ENCODE measurements at places on chromosomes 16 and 17.

DNA sequence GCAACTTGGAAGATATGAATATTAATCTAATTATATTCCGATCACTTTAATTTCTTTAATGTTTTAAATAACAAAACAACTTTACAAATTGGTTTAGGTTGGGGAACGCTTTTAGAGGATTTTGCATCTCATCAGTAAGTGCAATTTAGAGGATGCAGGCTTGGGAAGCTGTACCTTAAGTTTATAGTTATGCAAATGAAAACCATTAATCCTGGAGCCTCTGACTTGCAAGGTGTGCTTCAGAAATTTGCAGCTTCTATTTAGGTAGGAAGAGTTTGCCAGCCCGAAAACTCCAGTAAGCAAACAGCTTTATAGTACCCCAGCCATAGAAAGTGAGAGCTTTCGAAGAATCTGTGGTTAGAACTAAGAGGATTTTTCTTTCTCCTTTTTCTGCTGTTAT is 547.0 kb downstream of the MAF start:
- DNase-seq: no peak

DNA sequence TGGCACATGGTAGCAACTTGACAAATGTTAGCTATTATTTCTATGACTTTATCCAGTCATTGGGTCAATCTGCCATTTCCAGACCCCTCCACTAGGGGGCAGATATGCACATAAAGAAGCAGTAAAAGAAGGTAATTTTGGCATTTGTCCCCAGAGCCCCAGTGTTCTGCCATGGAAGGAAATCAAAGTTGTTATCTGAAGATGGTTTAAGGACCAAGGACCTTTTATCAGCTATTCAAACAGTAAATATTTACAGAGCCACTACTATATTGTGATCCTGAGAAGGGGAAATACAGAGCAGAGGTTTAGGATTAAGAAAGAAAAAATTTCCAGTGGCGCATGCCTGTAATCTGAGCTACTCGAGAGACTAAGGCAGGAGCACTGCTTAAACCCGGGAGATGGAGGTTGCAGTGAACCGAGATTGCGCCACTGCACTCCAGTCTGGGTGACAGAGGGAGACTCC is 20.0 kb downstream of the TRAF4 start:
- no peak for DNase-seq

DNA sequence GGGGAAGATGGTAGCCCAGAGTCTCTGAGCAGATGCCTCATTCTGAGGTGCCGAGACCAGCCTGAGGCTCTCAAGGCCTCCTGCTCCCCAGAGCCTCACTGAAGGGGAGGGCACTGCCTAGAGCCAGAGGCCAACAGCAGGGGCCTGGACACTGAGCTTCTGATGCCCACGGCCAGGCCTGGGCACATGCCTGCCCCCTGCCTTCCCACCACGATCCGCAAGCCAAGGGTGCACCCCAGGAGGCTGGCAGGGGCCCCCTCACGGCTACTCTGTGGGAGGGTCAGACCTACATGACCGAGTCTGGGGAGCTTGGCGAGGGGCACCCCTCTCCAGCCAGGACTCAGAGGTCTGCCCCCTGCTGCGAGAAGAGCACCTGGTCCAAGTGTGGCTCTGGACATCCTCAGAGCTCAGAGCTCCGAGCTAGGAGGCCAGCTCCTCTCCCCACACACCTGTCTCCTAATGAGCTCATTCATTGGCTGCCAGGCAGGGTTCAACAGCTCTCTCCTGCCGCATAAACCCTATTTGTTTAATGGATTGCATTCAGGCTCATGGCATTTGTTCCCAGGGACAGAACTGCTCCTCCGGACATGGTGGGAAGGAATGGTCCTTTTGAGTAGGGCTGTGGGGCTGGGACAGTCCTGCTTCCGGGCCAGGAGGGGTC is 13.9 kb downstream of the OTOP3 start:
- DNase-seq: no peak

GRCh38 chr17:57606111-57606875 is 138.8 kb downstream of the CCDC182 start:
- DNase-seq: no peak

DNA sequence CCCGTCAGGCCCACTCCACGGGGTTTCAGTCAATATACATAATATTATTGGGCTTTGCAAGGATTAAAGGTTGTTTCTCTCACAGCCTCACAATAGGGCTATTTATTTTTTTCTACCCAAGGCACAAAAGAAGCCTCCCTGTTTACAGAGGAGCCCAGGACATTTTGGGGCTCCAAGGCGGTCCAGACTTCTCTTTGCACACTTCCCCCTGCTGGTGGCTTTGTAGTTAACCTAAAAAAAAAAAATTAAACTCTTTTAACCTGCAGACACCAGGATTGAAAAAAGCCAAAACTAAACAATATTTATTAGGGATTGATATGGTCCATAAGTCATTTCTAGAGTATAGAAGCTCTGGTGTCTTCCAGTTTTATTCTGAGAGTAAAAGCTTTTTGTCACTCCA is 169.7 kb upstream of the ZFHX3 start:
- DNase-seq: no peak

DNA sequence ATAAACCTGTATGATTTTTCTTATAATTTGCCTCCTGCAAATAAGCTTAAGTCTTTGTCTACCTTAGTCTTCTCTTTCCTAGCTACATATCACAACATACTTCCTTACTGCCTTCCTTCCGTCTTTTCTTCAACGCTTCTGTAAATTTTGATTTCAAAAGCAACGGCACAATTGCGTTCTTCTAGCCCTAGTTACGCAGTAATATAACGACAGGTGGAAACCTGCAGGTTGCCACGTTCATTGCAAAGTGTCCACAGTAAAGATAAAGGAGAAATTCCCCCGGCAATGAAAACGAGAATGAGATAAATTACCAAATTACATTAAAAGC is 546 bp upstream of the PSMD7 start:
- no peak for DNase-seq

DNA sequence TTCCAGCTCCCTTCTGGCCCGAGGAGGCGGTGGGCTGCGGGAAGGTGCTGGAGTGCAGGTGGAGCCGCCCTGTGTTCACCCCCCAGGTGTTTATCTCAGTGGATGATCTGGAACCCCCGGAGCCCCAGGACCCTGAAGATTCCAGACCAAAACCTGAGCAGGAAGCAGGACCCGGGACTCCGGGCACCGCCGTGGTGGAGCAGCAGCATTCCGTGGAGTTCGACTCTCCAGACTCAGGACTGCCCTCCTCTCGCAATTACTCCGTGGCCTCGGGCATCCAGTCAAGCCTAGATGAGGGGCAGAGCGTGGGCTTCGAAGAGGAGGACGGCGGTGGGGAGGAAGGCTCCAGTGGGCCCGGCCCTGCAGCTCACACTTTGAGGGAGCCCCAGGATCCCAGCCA is 25.5 kb downstream of the MNT start:
- DNase-seq: no peak

GRCh38 chr16:17365211-17365541 is 105.6 kb downstream of the XYLT1 start:
- no peak for DNase-seq

- no peak for DNase-seq
Measured at GRCh38 chr17:65055708-65056638, 567 bp downstream of the GNA13 start.

DNA sequence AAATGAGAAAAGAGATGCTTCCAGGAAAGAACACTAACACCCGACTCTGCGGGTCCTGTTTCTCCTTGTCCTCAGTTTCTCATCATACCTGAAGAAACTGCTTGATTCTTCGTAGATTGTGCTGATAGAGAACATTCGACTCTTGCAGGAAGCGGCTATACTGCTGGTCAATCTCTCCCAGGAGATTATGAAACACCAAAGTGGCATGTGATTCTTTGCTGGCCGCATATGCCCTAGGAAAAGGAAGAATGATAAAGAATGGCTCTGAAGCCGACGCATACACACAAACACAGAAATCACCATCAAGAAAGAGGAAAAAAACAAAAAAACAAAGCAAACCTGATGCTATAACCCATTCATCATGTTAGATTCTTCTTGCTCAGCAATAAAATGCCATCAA is 41.8 kb downstream of the STAT3 start:
- DNase-seq: no peak

DNA sequence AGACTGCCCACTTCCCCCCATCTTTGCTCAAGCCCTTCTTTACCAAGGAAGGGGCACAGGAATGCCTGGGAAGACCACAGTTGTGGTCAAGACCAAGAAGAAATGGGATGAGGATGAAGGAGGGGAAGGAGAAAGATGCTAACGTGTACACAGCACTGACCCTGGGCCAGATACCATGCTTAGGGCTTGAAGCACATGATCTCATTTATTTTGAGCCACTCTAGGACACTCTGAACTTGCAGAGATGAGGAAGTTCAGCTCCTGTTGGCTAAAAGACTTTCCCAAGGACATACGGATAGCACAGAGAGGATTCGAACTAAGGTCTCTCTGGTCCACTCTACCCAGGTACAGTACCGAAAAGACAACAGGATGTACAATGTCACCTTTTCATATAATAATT is 42.6 kb downstream of the PIK3R5 start:
- no peak for DNase-seq

DNA sequence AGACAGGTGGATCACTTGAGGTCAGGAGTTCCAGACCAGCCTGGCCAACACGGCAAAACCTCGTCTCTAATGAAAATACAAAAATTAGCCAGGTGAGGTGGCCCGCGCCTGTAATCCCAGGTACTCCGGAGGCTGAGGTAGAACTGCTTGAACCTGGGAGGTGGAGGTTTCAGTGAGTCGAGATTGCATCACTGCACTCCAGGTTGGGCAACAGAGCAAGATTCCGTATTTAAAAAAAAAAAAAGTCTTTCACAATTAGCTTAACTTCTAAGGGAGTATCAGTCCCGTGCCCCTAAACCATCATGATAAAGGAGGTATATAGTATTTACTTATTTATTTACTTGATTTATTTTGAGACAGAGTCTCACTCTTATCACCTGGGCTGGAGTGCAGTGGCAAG is 3.4 kb upstream of the MEFV start:
- DNase-seq: no peak

DNA sequence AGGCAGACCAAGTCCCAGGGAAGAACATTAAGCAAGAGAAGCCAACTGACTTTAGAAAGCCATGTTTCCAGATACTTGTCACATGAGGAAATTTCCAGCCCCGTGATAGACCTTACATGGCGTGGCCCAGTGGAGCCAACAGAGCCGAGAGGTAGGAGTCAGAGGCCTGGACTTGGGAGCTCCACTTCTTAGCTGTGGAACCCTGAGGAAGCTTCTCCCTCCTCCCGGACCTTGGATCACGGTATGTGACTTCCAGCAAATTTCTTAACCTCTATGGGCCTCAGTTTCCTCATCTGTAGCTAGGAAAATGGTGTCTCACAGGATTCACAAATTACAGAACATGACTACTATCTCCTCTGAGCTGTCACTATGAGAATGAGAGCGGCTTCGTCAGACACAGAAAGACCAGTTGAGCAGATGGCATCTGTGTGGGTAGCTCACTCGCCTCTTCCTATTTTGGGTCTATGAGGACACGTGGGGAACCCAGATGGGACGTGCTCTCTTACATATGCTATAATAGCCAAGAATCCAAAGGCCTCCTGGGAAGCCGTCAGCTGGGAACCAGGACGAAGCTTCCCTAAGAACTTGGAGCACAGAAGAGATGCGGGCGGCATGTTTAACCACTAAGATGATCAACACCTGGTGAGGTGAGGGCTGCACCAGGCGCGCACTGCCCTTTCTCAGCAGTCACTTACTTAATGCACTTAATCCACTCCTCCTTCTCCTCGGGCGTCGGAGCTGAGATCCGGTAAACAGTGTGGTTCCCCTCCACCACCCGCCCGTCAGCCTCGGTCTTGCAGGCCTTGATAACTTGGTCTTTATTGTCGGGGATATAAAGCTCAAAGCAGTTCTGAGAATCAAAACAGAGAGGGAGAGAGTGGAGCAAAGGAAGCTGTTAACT is 102.3 kb downstream of the CYTH1 start:
- no peak for DNase-seq

DNA sequence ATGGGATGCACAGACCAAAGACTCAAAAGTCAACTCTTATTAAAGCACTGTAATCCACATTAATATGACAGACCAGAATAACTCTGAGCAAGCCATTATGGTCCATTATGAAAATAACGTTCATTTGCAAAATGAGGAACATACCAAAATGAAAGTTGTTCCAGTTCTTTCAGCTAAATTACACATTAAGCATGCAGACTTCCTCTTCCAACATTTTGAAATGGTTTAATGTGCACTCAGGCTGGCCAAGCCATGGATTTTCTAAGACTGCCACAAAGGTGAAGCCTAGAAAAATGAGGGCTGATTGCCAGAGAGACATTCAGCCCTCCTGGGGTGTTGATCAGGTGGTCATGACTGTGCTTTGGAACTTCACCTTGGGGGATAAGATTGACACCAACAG is 56.7 kb upstream of the NOG start:
- DNase-seq: no peak

GRCh38 chr17:67753026-67753425 is 35.3 kb downstream of the NOL11 start:
- DNase-seq: no peak

DNA sequence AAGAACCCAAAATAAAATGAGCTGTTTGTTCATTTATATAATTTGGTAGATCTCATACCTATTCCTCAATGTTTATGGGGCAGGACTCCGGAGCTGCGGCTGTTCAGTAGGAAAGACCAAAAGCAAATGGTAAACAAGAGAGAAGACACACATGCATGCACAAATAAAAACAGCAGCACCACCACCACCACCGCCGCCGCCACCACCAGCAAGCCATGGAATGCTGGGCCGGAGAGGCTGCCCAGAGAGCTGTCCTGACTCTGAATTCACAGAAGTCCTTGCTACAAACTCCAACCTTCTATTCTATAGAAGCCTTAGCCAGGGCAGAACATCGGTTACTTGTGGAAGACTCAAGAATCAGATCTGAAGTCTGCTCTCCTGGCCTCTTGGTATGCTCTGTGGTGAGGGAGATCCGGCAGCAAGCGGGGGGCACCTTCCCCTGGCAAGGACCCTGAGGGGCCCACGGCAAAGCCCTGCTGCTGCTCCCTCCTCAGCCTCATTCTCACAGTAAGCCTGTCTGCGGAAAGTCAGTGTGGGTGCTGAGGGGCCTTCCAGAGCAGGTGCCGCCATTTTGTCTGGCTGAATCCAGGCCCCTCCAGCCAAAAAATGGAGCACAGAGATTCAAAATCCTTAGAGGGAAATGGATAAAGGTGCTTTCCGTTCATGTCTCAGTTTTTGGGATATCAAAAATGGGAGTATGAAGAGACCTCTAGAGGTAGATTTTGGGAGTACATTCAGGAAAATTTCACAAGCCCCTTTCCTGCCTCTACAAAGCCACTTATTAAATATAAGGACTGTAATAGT is 6.4 kb upstream of the FOXJ1 start:
- DNase-seq: no peak

GRCh38 chr16:27460663-27461482 is 58.9 kb downstream of the IL21R start:
- no peak for DNase-seq

DNA sequence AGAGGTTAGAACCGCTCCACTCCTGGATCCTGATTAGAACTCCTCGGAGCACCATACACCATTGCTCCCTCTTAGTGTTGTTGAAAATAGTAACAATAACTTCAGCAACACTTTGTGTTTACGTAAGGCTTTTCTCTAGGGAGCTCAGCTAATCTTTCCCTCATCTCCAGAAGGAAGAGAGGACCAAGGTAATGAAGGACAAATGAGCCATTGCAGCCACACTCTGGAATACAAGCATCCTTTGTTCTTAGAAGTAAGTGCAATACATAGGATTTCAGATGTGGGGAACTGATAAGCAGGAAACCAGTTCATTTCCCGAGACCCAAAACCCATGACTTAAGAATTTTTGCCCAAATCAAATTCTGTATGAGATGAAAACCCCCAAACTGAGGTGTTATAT is 22.9 kb upstream of the ZNF652 start:
- DNase-seq: no peak

GRCh38 chr17:14299280-14300141 is 1.4 kb upstream of the HS3ST3B1 start:
- no peak for DNase-seq
